ENCODE measurements at places on chromosomes 1 and 21.

DNA sequence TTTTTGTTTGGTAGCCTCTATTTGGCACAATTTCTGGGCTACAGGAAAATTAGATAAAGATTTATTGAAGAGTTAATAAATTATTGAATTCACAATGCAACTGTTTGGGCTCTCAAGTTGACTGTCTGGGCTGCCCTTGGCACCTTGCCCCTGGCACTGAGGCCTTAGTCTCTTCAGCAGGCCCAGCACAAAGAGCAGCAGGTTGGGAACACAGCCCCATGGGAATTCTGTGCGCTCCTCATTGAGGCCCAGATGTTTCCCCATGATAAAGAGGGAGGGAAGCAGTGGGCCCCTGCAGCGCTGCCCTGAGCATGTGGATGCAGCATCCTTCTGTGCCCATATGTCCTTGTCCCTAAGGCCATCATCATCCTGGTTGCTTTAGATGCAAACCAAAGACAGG is 2.9 kb downstream of the CRNN start:
- no peak for DNase-seq

DNA sequence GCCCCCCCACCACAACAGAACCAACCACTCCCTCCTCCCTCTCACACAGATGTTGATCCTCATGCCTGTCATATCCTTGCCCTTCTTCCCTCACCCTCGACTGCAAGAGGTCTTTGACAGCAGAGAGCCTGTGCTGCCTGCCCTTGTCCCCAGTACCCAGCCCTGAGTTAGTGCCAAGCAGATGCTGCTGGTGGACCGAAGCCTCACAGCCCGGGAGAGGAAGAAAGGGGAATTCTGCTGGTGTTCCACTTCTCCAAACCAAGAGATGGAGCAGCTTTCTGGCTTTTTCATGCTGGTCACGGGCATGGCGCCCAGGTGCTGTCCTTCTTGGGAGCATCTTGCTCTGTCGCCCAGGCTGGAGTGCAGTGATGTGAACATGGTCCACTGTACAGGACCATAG is 69.1 kb downstream of the SLC66A1 start:
- DNase-seq: no peak

GRCh38 chr1:244820131-244820530 is 15.3 kb upstream of the COX20 start:
- DNase-seq: no peak

- DNase-seq: no peak
These were observed 90.1 kb downstream of the ZSCAN20 start for GRCh38 chr1:33562563-33562962.

GRCh38 chr21:41425954-41426675 is at the start of gene MX1:
Gene MX1 (plus strand): TSS chr21:41426239. CDS start chr21:41432071, 5,832 bp downstream.
- DNase-seq: peak; percentile 91

DNA sequence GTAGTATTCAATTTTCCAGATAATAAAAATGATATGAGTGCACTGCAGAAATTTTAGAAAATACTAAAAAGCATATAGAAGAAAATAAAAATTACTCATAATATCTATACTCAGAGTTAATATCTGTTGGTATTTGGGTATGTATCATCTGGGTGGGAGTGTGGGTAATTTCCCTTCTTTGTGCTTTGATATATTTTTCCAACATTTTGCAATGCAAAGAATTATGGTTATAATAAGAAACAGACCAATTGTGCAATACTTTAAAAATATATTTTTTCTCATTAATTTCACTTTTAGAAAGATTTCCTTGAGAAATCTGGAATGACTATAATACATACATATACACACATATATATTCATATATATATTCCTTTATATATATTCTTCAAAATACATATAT is 665.7 kb downstream of the ADGRL2 start:
- no peak for DNase-seq

GRCh38 chr1:242670019-242670418 is 145.5 kb upstream of the PLD5 start:
- DNase-seq: no peak

DNA sequence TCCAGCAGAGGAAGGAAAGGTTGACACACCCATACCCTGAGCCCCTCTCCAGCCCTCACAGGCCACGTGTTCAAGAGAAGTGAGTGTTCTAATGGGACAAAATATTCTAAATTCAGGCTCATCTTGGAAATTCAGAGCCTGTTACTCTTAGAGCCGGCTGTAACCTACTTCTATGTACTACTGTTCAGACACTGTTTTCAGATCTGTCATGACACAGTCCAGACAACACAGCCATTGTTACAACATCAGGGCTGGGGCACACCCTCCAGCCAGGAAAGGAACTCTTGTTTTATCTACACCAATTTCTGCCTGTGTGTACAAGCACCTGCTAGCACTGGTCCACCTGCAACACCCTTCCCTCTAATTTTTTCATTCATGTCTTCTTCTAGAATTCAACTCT is 145.4 kb upstream of the C8B start:
- DNase-seq: no peak

DNA sequence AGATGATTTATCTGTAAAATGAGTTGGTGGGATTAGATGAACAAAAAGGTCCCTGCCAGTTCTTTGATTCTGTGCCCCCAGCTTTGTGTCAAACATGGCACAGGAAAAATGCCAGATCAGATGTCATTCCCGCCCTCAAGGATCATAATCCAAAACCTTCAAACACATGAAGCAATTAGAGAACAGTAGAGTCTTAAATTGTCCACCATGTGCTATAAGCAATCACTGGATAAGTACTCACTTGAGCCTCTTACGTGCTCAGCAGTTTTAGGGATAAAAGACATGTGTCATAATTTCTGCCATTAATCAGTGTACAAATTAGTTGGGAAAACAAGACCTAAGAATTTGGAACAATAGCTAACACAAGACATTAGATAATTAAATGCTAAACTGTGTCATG is 15.4 kb upstream of the KIAA0040 start:
- DNase-seq: no peak

GRCh38 chr1:15573477-15573876 is 11.4 kb downstream of the AGMAT start:
- DNase-seq: no peak

DNA sequence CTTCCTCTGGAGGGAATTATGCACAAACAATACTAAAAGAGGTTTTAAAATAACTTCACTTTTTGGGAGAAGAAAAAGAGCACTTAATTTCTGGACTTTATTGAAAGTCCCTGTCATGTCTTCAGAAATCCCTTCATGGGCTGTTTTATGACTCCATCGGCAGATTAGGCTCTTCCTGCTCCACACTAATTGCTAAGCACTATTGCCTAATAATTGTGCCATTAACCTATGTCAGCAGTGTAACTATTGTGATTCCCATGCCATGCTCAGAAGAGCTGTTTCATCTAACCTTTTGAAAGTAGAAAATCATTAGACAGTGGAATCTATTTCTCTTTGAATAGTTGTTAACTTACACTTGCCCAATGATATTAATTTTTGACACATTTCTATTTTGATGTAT is 489.3 kb upstream of the RUNX1 start:
- DNase-seq: no peak

DNA sequence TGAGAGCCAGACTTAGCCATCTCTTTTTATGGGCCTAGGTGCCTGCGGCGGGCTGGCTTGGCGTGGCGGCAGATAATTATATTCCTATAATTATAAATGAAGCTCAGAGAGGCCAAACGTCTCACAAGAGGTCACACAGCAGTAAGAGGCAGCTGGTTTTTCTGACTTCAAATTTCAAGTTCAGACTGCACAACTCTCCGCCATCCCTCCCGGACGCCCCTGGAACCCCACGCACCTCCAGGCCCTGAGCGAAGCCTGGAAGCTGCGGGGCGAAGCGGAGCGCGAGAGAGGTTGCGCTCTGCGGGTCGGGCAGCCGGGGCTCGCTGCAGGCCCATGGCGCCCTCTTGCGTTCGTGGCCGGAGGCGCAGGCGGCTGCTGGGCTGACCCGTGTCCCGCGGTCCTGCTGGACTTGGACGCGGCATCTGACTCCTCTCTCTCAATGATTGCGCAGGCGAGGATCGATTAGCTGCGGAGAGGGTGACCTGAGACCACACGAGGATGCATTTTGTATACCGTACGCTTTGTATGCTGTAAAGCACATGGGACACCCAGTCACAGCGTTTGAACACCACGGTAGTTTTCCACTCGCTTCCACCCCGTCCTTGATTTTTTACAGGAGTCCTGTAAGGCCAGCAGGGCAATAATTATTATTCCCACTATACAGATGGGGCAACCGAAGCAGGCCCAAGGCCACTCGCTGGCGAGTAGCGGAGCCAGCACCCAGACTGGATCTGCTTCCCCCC is 272.7 kb downstream of the FOXD2 start:
- peak; percentile 95 for DNase-seq

DNA sequence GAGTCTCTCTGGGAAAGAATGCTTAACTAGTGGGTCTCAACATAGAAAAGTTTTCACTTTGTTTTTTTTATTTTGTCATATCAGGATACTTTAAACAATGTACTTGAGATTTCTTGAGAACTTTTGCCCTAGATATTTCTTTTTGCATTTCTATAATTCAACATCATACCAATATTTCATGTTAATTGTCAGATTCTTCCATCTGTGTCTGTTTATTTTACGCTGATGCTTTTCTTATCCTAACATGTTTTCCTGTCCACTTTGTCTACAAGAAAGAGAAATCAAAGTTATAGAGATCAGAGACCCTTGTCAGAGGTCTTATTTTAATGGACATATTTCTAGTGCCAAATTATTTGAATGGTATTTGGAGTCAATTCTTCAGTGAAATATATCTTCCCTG is 95.5 kb upstream of the B3GALT2 start:
- no peak for DNase-seq

GRCh38 chr1:4700801-4701200 is 46.4 kb downstream of the AJAP1 start:
- DNase-seq: no peak

- DNase-seq: no peak
These were observed 10.0 kb downstream of the PSRC1 start for GRCh38 chr1:109272831-109273547.

- DNase-seq: no peak
These were observed 287.7 kb downstream of the SDCCAG8 start for GRCh38 chr1:243543501-243543900.

DNA sequence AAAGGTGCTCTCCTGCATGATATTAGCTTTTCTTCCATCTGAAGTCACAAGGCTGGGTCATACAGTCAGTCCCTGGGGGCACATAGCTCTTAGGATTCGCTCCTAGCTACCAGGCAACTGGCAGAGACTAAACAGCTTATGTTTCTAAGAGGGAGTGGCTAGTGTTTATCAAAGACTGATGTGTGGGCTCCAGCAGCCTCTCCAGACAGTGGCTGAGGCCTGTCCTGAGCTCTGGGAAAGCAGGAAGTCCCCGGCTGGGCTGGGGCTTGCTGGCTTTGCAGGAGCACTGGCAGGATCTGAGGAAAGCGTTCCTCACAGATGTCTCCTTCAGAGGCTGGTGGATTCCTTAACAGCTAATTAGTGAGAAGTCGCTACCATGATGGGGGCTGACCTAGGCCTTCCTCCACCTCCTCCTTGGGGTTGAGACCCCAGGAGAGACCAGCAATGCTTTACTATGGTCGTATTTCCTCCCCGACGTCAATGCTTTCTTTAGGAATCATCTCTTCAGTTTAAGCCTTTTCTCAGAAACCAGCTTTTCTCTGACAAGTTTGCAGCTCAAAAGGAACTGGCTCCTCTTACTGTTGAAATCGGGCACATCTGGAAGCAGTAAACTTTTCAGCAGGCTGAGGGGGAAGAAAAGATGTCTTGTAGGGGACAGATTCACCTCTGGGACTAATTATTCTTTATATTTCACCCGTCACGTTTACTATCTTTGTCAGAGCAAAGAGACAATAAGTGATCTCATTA is 33.5 kb upstream of the HHAT start:
- DNase-seq: no peak

DNA sequence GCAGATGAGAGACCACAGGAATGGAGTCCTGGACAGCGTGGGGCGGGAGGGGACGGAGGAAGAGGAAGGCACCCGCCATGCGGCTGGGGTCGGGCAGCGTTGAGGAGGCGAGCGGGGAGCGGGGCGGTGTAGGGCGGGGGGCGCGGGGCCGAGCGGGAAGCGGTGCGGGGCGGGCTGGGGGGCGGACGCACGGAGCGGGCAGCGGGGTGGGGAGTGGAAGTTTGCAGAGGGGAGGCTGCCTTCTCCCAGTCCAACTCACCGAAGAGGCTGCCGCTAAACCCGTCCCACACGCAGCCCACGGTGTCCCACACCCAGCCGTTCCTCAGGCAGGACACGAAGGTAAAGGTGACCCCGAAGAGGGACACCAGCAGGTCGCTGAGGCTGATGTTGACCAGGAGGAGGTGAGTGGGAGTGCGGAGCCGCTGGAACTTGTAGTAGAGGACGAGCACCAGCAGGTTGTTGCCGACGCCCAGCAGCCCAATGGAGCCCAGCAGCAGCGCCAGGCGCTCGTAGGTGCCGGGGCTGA is 483 bp downstream of the CHML start:
- DNase-seq: no peak

DNA sequence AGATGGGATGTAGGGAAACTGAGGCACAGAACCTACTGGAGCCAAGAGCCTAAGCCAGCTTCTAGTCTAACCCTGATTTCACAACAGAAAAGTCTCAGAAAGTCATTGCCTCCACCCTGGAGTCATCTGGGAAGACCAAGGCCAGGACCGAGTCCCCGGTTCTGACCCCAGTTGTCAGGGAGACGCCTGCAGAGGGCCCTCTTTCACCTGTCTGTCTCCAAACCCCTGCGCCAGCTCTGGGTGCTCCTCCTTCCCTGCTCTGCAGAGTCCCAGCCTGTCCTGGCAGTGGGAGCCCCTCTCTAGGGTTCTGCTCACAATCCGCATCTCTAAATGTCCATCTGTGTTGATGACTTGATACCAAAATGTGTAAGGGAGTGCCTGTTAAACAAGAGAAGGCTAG is 149.7 kb downstream of the PGBD5 start:
- DNase-seq: no peak

- DNase-seq: no peak
These were observed 29.0 kb downstream of the SOAT1 start for GRCh38 chr1:179322557-179322956.

DNA sequence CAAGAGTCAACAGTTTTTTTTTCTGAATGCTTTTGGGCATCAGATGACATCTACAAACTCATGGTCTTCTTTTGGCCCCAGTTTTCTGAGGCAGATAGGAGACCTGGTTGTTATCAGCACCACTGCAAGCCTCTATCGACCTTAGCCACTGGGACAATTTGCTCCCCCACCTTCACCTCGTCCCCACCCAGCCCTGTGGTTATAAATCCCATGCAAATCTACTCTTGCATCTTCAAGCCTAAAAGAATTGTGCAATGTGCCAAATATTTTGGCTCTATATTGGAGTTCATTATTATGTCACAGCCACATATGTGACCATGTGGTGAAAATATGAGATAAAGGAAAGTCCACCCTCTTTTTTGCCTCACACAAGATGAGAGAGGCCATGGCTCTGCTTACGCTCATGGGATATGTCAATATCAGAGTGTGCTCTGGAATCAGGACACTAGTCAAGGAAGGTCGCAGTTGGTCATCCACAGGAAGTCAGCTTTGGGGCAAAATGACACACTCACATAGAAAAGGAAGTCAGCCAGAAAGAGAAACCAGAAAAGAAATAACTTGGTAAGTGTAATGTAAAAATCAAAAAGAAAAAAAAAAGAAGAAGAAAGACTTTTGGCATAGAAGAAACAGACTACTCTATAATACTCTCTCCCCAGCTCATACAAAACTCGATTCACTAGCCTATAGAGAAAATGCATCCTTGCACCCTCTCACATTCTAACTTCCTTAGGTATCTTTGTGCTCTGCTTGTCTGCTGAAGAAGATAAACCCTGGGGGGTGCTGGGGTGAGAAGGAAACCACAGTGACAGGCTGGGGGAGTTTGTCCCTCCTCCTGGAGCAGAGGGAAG is 21.2 kb downstream of the SLC30A10 start:
- no peak for DNase-seq
